NCI-H2081 (cell line): ENCODE measurements at places on chromosomes 3 and 15.

DNA sequence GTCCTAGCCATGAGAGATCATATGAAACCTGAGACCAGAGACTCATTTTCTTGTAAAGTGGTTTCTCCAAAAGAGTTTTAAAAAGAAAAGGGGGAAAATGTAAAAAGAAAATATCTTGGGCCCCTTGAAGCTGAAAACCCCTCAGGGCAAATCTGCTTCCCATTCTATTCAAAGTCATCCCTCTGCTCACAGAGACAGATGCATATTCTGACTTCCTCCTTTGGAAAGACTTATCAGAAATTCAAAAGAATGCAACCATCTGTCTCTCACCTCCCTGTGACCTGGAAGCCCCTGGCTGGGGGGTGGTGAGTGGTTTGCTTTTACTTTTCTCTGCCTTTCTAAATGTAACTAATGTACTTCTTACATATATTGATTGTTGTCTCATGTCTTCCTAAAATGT, 1154.8 kb downstream of the NSUN3 start:
- DNase-seq, result no peak

GRCh38 chr15:38660738-38661137, 96.1 kb upstream of the RASGRP1 start:
- DNase-seq, result no peak

DNA sequence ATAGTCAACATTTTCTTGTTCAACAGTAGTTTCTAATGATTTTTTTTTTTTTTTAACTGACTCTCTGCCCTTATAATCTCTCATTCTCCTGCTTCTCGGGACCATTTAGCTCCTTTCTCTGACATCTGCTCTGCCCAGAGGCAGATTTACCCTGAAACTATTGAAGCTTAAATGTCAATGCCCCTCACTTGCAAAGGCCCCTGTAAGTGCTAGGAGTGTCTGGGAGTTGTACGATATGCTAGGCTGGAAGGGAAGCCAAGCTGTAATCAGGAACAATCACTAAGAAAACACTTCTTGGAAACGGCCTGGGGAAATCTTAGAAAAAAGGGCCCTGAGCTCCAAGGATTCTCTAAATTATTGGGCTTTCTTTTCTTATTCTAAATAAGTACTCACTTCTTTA, 5.8 kb upstream of the PLOD2 start:
- DNase-seq, result no peak

DNA sequence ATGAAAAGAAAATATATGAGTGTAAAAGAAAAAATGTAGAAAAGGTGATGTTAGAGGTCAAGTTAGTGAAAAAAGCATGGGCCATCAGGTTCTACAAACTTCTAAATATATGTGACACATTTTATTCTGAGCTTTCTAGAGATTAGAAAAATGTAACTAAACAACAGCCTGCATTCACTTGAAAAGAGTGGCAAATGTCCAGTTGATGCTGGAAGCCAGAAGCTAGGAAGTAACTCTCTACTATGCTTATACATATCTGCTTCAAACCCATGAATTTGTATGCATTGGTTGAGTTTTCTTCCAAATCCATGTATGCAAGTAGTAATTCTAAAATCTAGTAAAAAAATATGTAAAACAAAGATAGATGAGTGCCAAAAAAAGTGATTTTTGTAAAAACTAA, 123.5 kb downstream of the TGFBR2 start:
- DNase-seq, result no peak

DNA sequence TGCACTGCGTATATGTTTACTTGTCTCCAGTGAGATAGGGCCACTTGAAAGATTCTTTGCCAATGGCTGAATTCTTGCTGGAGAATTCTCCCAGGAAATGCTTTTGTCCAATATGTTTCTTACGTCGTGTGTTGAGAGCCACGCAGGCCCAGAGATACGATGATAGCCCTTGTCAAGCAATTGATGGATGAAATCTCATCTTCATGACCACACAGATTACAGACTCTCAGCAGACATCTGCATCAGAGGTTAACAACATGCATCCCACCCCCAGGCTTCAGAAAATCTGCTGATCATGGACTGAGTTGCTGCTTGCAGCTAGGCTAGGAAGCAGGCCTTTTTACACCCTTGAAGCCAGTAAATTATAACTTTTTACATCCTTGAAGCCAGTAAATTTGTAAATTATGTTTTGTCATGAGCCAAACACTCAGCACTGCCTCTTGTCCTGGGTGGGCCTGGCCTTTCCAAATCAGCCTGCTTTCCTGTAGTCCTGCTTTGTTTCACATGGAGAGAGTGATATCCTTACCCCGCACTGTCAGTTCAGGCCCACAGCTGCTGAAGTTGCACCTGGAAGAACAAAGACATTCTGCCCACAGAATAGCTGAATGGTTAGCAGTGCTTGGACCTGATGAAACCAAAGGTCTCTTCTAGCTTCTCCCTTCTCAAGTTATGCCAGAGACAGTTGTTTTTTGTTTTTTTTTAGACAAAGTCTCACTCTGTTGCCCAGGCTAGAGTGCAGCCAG, 84.4 kb downstream of the GPR156 start:
- no peak for DNase-seq

GRCh38 chr3:72907731-72908620, 20.1 kb downstream of the GXYLT2 start:
- no peak for DNase-seq

GRCh38 chr15:84859144-84859543, 25.3 kb upstream of the SLC28A1 start:
- DNase-seq, result no peak

- no peak for DNase-seq
These were observed 34.2 kb upstream of the ACAD9 start for GRCh38 chr3:128845119-128845777.

- DNase-seq, result no peak
These were observed 1.7 kb downstream of the PKM start for GRCh38 chr15:72229076-72229946.

DNA sequence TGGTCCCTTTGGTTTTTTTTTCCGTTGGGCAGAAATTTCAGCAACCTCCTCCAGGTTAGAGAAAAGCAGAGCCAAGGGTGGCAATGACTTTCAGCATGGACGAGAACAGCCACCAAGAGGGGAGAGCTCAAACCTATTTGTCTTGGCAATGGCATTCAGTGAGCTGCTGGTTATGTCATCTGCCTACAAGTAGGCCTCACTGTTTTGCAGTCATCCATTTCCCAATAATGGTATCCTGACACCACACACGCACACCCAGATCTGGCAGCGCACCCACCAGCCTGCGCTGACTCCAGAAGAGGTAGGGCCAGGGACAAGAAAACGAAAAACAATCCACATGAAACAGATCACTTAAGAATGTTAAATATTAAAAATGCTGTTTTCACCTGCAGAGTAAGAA, 92.3 kb downstream of the MAGI1 start:
- peak; percentile 50 for DNase-seq

DNA sequence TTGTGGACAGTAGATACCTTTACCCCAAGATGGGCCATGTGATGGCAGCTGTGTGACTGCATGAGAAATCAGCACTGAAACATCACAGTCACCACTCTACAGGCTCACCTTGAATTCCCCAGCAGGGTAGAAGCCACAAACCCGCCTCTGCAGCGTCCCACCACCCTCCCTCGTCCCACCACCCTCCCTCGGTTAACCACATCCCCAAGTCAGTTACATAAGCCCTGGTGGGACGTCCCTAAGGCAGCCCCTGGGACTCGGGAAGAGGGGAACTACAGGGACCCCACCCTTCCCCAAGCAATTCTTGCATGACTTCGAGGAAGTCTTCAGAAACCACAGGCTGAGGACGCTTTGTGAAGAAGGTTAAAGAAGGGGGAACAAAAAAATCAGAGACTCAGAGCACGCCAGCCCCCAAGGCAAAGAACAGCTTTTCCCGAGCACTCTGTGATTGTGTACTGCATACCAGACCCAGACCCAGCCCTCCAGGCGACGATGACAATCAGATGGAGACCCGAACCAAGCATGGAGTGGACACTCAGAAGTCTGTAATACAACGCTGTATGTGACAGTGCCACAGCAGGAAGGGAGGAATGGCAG, 60.5 kb downstream of the SH3BP5 start:
- DNase-seq, result no peak

DNA sequence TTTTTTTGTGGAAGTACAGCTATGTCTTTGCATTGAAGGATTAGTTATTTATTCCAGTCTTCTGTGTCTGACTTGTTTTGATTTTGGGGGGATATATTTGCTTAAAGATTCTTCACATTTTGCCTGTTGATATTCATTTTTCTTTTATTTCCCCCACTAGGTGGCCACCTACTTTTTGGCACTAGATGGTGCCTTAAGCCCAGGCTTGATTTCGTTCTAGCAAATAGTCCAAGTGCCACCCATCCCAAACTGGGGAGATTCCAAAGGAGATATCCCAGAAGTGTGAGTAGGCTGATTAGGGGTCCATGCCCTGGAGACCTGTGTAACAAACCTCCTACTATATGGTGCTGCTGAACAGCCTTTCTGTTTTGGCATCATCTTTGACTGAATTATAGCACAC, 80.0 kb upstream of the SPATA16 start:
- DNase-seq, result no peak

DNA sequence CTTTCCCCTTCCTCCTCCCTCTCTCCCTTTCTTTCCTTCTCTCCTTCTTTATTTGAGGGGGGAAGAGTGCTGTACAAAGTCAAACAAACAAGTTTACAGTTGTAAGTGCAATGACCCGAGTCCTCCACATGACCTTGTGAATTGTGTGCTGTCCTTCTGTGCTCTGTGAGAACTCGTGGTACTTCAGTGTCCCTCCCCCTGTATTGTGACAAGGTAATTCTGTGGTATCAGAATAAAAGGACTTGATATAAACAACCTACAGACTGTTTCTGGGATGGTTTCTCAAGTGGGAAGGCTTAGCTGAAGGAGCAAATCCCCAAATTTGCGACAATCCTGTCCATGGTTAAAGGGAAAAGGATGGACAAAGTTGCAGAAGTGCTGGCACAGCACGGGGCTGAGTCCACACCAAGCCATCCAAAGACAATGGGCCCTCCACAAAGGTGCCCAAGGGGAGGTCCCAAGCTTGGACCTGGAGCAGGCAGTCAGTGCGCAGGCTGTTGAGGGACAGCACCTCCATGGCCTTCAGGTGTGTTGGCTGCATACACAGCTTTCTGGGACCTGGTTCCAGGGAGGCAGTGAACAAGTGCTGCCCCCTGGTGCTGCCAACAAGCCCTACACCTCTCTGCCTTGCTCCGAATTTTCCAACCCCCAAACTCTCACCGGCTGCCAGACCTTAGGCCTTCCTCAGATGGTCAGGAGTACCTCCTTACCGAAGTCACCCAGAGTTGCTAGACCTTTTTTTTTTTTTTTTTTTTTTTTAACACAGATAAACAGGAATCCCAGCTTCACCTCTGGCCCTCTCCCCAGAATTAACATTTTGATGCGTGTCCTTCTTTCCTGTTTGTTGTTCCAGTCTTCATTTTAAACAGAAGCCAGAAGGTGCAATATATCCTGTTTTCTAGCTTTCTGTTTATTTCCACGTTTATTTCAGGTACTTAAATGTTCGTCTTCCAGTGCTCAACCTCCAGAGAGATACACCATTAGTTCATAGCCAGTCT, 2.6 kb upstream of the APEH start:
- DNase-seq, result no peak

DNA sequence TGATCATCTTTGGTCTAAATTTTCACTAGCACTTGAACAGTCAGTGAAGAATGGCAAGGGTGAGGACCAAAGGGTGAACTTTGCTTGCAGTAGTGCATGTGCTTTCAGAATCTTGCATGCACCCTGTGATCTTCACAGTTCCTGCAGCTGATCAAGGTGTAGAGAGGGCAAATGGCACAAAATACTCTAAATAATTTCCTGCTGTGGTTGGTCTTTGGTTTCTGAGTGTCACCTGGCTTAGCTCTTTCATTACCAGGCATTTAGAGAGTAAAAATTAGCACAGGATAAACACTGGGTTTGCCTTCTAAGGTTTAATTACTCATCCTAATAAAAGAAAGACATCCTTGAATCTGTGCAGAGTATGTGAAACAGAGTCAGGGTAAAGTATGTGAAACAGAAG, 11.4 kb downstream of the TIPARP start:
- peak; percentile 69 for DNase-seq

- DNase-seq, result no peak
These were observed 41.7 kb upstream of the PRICKLE2 start for GRCh38 chr3:64266983-64267382.

- DNase-seq, result no peak
These were observed 57.6 kb upstream of the MEX3B start for GRCh38 chr15:82103468-82103867.

GRCh38 chr15:76340803-76341365, 4.3 kb downstream of the ISL2 start:
- DNase-seq, result no peak

DNA sequence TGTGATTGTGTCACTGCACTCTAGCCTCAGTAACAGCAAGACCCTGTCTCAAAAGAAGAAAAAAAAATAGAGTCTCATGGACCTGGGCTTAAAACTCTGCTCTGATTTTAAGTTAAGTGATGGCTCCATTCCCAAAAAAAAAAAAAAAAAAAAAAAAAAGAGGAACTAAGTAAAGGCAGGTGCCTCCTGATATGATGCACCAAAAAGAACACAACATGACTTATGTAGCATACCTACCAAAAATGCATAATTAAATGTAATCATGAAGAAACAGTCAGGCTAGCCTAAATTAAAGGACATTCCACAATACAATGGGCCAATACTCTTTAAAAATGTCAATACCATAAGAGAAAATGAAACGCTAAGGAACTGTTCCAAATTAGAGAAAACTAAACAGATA, 5.4 kb upstream of the IREB2 start:
- DNase-seq, result no peak

DNA sequence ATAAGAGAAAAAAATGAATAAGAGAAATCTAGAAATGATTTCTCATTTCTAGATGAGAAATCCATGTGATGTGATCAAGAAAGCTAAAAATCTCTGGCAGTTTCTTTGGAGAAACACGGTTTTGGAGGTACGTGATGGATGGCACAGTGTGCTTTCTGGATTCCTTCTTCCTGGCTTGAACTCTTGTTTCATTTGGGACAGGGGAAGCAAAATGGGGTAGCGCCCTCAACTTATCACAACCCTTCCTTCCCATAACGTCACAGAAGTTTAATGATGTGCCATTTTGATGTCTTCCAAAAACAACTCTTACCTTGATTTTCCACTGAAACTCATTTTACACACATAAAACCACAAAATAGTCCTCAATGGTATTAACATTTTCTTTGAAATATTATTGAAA, 1037.3 kb downstream of the ROBO2 start:
- no peak for DNase-seq

DNA sequence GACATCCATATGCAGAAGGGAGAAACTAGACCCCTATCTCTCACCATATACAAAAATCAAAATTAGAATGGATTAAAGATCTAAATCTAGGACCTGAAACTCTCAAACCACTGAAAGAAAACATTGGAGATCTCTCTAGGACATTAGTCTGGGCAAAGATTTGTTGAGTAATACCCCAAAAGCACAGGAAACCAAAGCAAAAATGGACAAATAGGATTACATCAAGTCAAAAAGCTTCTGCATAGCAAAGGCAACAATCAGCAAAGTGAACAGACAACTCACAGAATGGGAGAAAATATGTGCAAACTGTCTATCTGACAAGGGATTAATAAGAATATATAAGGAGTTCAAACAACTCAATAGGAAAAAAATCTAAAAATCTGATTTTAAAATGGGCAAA, 54.8 kb downstream of the MYO9A start:
- no peak for DNase-seq

GRCh38 chr15:25797511-25797935, 65.6 kb downstream of the ATP10A start:
- DNase-seq, result no peak

- no peak for DNase-seq
These were observed 42.2 kb downstream of the FAM98B start for GRCh38 chr15:38496151-38496550.

- no peak for DNase-seq
These were observed 222.5 kb downstream of the SUCLG2 start for GRCh38 chr3:67431887-67432286.
